ENCODE measurements at places on chromosomes 7 and 10. TPM values are rescaled to one million over a fixed set of nuclear protein-coding genes. Genes with fewer than 3 reads are reported as not detected.

- no peak for DNase-seq
These were observed 81.5 kb downstream of the SRPK2 start for GRCh38 chr7:105307163-105307672.

- DNase-seq = no peak
These were observed 341.3 kb downstream of the DNAJB9 start for GRCh38 chr7:108911016-108911415.

DNA sequence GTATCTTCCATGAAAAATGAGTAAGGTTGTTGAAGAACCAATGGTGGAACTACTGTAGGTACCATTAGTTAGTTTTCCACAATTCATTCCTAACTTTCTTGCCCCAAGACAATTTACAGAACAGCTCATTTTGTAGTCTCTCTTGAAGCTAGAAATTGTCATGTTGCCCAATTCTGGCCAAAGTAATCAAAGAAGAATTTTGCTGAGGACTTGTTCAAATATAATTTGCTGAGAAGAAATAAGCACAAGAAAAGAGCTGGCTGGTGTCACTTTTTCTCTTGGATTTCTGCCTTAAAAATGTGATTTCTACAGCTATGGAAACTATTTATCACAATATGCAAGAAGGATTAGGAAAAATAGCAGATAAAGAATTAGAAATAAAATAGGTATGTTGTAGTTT lies 199.2 kb upstream of the SEMA3A start:
- peak; percentile 66 for DNase-seq

DNA sequence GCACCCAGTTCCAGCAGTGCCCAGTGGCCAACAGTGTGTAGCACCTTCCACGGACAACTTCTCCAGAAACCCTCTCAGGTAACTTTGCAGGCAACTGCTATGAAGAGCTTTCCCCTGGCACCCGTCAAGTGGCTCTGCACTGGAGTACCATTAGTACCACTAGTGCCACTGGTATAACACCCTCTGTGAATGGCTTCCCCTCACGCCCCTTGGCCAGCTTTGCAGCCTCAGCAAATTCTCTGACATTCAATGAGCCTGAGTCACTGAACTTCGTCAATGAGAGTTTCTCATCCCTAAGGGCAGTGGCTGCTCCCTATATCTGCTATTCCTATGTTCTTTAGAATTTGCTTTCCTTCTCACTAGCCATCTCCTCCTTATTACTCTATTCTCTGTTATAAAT lies 7.6 kb upstream of the HERPUD2 start:
- DNase-seq = no peak

GRCh38 chr7:111392294-111392693 lies 170.0 kb downstream of the IMMP2L start:
- no peak for DNase-seq

- DNase-seq = no peak
These were observed 70.5 kb downstream of the SFMBT2 start for GRCh38 chr10:7340179-7340874.

DNA sequence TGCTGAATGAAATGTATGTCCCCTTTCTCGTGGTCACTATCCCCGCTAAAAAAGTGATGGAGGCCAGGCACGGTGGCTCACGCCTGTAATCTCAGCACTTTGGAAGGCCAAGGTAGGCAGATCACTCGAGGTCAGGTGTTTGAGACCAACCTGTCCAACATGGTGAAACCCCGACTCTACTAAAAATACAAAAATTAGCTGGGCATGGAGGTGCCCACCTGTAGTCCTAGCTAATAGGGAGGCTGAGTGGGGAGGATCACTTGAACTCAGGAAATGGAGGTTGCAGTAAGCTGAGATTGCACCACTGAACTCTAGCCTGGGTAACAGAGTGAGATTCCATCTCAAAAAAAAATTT lies 91.4 kb upstream of the MKLN1 start:
- DNase-seq = no peak

GRCh38 chr7:53661645-53662217 lies 626.3 kb downstream of the POM121L12 start:
- DNase-seq = no peak

DNA sequence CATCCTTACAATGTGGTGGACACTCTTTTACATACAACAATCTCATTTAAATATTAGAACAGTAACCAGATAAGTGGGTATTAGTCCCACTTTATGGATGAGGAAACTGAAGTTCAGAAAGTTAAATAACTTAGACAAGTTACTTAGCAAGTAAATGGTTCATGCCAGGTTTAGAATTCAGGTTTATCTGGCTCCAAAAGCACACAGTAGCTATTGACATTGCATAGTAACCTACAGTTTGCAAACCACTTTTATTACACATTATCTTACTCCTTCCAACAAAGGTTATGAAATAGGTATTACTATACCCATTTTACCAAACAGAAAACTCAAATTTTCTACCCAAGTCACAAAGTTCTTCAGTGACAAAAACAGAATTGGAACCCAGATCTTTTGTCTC lies 19.7 kb upstream of the NKX2-3 start:
- no peak for DNase-seq

DNA sequence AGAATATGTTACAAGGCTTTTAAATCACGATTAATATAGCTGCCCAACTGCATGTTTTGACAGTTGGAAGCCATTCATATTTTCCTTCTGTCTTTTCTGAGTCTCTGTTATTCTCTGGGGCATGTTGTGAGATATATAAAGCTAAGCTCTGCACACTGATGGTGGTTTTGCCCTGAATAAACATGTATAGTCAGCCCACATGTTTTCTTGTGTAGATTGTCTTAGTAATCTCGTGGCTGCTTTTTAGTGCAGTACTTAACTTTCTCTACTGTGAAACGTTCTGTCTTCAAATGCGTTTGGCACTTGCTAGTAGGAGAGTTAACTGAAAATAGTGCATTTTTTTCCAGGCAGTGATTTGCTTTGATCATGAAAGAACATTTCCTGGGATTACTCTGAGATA lies 268.5 kb downstream of the DNAJB9 start:
- DNase-seq = no peak

DNA sequence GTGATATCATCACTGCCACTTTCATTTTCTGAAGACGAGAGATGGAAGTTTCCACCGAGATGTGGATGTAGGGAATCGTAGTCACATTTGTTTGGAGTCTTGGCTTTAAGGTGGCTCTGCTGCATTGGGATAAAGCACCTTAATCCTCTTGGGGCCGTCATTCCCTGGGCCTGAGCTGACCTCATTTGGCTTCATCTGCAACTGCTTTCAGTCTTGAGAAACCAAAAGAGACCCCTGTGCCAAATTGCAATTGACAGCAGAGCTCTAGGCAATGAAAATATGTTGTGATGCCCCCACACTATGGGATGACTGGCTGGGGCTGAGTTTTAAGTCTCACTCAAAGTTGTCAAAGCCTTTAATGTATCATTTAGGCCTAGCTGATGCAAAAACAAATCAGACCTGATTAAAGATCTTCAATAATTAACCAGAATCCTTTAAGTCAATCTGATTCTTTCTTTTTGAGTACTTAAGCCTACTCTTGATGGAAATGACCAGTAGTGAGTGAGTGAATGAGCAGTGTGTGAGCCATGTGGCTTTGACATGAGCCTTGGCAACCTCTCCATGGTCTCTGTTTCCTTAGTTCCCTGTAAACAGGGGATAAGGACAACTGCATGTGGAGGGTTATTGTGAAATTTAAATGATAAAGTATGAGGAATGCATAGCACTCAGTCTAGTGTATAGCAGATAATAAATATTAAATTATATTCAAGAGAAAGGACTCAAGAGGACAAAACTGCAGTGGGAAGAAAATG lies 155.0 kb downstream of the BMPER start:
- DNase-seq = peak; percentile 88

- DNase-seq = peak; percentile 72
These were observed 19.2 kb downstream of the TMEM270 start for GRCh38 chr7:73879977-73880681.

DNA sequence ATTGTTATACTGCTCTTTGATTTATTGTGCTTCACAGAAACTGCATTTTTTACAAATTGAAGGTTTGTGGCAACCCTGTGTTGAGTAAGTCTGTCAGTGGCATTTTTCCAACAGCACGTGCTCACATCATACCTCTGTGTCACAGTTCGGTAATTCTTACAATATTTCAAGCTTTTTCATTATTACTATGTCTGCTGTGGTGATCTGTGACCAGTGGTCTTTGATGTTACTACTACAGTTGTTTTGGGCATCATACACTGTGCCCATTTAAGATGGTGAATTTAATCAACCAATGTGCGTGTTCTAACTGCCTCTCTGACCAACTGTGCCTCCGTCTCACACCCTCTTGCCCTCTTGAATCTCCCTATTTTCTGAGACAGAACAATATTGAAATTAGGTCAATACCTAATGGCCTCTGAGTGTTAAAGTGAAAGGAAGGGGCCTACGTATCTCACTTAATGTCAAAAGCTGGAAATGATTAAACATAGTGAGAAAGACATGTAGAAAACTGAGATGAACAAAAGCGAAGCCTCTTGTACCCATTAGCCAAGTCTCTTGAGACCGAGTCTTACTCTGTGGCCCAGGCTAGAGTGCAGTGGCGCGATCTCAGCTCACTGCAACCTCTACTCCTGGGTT lies 20.2 kb upstream of the ASL start:
- DNase-seq = peak; percentile 82

DNA sequence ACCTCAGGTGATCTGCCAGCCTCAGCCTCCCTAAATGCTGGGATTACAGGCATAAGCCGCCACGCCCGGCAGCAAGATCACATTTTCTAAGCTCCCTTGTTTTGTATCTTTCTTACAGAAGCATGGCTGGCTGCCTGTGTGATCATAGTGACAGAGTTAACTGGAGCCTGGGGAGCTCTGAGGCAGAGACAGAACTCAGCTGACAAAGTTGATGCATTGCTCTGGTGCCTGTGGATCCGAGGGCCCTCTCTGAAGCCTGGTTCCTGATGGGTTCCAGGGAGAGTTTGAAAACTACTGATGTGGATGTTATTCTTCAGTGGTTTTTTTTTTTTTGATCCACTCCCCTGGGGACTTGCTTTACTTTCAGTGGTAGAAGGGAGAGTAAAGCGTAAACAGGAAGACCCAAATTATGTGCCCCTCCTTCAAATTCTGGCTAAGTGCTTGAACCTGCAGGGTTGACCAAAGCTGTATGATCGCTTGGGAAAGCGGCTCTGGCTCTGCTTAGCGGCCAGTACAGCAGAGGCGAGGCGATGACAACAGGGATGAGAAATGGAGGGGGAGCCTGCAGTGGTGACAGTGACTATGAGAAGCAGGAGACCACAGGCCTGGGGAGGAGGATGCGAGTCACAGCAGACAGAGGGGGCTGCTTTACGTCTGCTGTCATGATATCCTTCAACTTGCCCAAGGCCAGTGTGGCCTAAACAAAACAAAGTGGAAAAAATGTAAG lies 6.8 kb upstream of the EFCAB10 start:
- DNase-seq = peak; percentile 35

DNA sequence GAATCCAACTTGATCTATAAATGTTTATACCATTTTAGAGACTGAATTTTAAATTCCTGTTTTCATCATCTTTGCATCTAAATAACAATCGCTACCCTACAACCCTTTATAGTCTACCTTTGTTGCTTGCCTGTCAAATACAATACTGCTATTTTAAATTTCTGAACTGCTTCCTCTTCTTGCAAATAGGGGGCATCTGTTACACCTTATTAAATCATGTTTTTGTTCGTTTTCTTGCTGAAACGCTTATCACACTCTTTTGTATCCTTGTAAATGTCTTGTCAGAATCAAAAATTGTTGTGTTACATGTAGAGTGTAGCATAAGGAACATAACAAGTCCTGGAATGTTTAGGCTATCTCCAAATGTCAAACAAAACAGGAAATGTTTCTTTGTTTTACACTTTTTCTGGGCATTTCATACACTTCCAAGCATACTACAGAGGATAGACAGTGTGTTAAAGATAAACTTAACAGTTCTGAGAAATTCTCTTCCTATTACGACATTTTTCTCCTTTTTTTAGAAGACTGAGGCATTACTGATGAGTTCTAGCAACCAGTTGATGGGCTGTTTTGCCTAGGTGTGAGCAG lies 281.3 kb downstream of the GPR158 start:
- DNase-seq = no peak

- no peak for DNase-seq
These were observed 16.7 kb upstream of the ZNF862 start for GRCh38 chr7:149821191-149822148.

DNA sequence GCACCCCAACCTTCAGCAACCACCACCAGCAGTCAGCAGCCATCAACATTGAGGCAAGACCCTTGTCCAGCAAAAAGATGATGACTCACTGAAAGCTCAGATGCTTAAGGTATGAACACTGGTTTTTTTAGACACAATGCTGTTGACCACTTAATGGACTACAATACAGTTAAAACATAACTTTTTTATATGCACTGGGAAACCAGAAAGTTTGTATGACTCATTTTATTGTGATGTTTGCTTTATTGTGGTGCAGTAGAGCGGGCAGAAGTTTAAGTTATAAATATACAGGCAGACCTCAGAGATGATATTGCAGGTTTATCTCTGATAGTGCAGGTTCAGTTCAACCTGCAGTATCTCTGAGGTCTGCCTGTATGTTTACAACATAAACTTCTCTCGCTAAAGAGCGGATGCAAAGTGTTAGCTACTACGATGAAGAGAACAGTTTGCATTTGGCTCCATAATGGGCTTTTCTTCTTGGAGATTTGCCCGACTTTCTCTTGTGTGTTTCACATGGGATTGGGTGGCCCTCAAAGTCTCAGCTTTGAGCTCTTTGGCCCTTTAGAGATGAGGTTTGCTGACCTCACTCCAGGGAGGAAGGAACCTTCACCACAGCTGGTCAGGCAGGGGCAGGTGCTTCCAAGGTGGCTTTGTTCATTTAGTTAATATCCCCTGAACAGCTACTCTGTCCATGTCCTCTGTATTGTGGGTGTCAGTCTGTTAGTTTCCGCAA lies 84.4 kb upstream of the SHH start:
- no peak for DNase-seq

DNA sequence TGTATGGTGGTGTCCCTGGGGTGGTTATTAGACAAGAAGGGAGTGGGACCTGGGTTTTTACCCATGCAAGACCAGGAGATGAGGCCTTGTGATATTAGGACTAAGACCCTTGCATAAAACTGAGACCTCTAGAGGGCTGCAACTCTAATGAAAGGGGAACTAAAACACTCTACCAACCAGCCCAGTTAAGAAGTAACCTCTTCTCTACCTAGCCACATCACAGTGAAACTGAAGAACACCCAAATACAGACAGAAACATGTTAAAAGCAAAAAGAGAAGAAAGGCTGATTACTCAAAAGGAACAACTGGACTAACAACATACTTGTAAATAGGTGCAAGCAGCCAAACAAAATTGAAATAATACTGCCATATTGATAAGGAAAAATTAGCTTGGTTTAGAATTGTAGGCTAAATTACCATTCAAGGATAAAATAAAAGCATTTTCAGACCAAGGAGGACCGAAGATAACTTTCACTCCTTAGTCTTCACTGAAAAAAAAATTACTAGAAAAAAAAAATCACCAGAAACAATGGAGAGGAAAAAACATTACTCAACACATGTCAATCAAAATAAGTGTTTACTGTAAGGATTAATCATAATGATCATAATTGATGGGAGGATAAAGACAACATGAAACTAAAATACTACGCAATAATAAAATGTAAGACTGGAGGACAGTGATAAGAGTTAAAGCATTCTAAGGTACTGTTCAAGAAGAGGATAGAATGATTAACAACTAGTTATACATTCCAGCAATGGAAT lies 27.6 kb downstream of the ERLIN1 start:
- no peak for DNase-seq

GRCh38 chr10:77392236-77392721 lies 245.3 kb downstream of the KCNMA1 start:
- DNase-seq = peak; percentile 70

GRCh38 chr7:118245267-118246040 lies 20.9 kb downstream of the ANKRD7 start:
- peak; percentile 0 for DNase-seq

The FAM180A gene
- 60.1 TPM for total RNA-seq

The SLC29A3 gene
- total RNA-seq = 3.0 TPM

The SH2D4B gene
- not detected for total RNA-seq

The IL2RA gene
- total RNA-seq = not detected

The GIMAP5 gene
- total RNA-seq = not detected

The PVRIG gene
- total RNA-seq = not detected

The PILRA gene
- total RNA-seq = not detected
